SHP77 (cell line): ENCODE measurements at places on chromosomes 7 and 10.

- no peak for DNase-seq
Measured at GRCh38 chr10:34188221-34188620, 626.9 kb downstream of the PARD3 start.

- no peak for DNase-seq
Measured at GRCh38 chr7:151838861-151839381, 38.0 kb downstream of the PRKAG2 start.

DNA sequence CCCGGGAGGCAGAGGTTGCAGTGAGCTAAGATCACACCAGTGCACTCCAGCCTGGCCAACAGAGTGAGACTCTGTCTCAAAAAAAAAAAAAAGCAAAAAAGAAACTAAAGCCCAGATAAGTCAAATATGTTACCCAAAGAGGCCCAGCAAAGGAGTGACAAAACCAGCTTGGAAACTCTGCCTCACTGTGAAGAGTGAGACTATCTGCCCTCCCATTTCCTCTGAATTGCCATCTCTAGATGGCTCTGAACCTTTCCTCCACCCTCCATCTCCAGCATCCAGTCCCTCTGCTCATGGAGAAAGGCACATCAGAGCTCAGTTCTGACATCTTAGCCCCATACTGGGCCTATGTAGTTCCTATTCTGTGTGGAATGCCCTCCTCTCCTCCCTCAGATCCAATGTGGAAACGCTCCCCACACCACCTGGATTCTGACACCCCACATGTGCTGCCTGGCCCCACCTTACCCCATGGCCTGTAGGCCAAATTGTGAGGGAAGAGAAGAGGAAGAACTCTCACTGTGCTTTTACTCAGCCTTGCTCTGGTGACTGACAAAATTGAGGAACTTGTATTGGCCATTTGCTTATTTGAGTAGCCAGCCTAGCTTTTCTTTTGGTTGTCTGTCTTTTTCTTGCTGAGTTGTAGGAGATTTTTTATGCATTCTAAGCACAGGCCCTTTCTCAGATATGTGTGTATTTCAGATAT is 18.0 kb upstream of the NUDCD3 start:
- no peak for DNase-seq

DNA sequence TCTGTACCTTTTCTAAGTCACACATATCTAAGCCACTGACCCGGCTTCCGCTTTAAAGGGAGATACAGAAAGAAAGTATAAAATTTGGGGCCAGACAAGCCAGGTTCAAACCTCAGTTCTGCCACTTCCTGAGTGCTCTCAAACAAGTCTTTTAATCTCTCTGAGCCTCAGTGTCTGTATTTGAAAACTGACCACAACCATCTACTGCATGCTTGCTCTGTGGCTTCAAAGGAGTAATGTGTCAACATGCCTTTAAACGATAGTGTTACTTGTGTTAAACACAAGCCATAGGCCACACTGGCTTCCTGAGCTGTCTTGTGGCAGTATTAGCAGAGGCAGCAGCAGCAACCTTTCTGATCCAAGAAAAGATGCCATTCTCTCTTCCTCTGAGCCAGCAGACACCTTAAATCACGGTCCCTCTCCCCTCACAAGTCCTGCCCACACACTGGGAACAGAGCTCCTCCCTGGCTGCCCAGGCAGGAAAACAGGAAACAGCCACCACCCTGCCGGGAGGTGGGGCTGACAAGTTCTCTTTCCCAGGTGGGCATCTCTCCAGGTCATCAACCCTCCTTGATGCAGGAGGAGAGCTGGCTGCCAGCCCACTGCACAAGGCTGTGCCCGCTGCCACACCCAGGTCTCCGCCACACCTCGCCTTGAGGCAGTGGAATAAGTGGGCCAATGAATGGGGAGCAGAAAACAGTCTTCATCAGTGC is 10.7 kb downstream of the HIP1 start:
- DNase-seq: no peak

DNA sequence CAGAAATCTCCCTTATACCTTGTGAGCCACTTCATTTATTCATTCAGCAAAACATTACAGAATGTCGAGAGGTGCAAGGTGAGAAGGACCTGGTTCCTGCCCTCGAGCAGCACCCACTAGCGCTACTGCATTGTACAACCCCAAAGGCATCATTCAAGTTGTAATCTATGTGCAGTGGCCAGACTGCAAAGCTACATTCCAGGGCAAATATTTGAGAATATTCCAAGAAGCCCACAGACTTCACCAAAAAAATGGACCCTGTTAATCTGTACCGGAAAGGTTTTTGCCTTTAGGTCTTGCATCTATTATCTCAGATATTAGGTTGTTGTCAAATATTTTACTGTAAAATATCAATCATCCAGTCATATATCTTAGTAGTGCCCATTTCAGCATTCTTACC is 295.4 kb upstream of the FZD1 start:
- DNase-seq: no peak

DNA sequence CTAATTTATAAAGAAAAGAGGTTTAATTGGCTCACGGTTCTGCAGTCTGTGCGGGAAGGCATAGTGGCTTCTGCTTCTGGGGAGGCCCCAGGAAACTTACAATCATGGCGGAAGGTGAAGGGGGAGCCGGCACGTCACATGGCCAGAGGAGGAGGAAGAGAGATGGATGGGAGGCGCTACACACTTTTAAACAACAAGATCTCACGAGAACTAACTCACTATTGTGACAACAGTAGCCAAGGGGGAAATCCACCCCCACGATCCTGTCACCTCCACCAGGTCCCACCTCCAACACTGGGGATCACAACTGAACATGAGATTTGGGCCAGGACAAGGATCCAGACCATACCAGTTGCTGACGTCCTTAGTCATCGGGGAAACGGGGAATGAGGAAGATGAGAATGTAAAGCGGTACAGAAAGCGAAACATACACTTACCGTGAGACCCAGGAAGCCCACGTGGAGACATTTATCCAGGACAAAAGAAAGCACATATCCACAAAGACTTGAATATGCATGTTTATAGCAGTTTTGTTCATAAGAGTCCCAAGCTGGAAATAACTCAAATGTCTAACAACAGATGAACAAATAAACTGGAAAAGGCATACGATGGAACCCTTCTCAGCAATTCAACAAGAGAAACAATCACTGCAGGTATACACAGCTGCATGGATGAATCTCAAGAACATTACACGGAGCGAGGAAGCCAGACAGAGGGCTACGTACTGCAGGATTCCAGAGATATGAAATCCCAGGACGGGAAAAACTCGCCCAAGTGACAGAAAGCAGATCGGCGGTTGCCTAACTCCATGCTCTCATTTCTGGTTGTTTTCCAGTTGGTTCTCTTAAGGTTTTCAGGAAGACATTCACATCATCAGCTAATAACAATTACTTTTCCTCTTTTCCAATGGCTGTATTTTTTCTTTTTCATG is 26.2 kb upstream of the INPP5A start:
- no peak for DNase-seq

DNA sequence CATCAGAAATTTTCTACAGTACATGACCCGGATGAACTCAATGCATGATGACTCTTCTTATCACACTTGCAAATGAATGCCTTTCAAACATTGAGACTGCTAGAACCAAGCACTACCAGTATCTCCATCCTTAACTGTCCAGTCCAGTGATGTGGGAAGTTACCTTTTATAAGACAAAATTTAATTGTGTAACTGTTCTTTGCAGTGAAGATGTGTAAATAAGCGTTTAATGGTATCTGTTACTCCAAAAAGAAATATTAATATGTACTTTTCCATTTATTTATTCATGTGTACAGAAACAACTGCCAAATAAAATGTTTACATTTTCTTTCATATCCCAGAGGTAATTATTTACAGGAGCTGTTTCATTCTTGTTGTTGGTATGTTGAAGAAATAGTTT is 40.1 kb downstream of the LGI1 start:
- DNase-seq: no peak

- DNase-seq: no peak
Measured at GRCh38 chr10:103262229-103262628, 14.7 kb upstream of the INA start.

DNA sequence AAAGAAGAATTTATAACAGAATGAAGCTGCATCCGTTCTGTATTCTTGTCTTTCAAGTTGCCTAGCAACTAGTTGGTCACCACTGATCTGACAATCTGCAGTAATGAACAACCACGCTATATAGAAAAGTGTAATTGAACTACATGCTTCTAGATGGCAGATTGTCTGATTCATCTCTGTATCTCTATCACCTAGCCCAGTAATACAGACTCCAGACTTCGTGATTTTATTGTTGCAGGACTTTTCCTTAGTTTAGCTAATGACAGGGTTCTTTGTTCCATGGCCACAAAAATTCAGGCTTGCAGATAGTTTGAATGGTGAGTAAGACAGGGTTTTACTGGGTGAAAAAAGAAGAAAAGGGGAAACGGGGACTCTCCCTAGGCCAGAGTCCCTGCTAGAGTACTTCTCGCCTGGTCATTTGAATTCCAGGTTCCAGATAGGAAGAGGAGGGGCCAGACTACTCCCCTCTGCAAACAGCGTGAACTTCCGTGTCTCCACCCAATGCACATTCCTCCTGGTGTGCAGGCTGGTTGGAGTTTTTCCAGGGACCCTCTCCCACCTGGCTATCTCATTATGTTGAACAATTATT is 45.9 kb downstream of the COL1A2 start:
- DNase-seq: no peak

GRCh38 chr7:102080434-102081243 is 206.0 kb upstream of the SH2B2 start:
- no peak for DNase-seq

- no peak for DNase-seq
Measured at GRCh38 chr10:70267161-70267933, 16.5 kb downstream of the NPFFR1 start.

DNA sequence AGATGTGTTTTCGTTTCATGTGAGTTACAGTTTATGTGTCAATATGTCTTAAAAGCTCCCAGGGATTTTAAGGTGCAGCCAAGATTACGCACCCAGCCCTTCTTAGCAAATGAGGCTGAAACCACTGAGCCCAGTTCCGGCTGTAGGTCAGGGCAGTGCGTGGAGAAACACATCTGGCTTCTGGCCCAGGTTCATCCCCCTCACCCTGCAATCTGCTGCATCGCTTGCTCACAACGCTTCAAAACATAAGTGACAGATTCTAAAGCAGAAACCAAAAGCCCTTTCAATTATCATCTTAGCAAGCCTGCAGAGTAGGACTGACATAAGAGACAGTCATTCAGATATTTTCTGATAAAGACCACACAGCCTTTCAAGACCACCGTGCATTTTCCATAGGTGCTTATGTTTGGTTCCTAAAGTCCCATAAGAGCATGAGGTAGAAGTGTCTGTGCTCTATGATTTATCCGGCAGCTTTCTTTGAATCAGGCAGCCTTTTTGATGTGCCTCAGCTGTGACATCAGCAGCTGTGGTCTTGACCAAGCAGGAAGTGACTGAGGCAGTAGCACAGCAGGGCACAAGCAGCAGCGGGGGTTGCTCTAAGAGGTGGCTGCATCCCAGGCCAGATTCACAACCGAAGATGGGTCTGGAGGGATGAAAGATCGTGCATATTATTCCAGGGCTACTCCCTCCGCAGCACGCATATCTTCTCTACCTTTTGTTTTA is 72.1 kb upstream of the LYZL2 start:
- peak; percentile 9 for DNase-seq

GRCh38 chr7:89477991-89478390 is 676.3 kb upstream of the STEAP1 start:
- no peak for DNase-seq

GRCh38 chr7:91082852-91083495 is 181.3 kb upstream of the FZD1 start:
- peak; percentile 16 for DNase-seq

GRCh38 chr10:101397140-101397539 is 43.2 kb downstream of the BTRC start:
- DNase-seq: no peak

DNA sequence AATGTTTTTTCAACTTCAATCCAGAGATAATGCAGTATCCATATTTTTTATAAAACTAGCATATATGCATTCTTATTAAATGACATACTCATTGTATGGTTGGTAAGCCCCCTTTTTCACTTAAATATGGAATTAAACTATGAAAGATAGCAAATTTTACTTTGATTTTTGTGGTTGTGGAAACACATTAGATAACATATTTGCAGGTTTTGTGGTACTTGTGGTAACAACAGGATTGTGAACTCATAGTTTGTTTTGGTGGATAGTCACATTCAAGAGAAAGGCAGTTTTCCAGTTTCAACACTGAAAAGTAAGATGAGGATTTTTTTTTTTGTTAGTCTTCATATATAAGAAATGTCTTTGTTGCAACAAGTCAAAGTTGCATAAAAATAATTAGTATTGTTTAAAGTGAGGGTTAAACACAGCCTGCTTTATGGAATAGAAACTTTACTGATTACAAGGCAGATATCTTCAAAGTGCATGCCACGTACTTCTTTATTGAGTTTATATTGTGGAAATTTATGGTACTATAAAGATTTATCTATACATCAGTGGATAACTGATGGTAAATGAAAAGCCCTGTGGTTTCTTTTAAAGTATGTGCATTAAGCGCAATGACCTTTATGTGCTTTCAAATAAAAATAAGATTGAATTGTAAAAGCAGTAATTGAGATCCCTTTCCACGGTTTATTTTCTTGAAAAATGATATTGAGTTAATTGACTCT is 39.7 kb upstream of the SEMA3D start:
- no peak for DNase-seq

- no peak for DNase-seq
Measured at GRCh38 chr10:71093531-71093930, 118.8 kb upstream of the UNC5B start.

GRCh38 chr10:113493195-113493594 is 59.7 kb upstream of the HABP2 start:
- no peak for DNase-seq

DNA sequence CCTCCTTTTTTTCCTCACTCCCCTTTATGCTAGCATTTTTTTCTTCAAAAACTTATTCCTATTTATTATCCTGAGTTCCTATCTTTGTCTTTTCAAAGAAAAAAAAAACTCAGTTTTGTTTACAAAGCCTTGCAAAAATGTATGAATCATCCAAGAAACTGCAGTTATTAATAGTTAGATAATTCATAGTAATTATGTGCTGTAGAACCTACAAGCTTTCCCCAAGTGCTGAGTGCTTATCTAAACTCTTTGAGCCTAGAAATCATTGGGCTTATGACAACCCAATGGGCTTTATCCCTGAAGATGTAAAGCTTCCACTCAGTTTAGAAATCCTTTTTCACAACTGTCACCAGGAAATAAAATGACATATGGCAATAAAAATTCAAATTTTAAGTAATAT is 145.9 kb upstream of the WNT16 start:
- DNase-seq: no peak

DNA sequence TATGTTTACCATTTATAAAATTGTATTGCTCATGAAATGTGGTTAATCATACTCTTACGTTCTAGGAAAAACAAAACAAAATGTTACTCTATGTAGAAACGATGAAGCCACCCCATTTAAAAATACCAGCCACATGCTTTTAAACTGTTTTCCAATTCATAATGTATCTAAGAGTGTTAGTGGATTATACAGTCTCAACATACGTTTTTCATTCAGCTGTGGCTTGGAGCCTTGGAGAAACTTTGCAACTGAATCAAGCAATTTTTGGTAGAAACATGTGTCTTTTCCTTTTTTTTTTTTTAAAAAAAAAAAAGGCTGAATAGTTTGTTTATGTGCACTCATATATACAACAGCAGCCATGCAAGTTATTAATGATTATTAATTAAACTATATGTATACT is 378.0 kb upstream of the SEMA3D start:
- DNase-seq: no peak
